ENCODE measurements at places on chromosomes 16 and 17.
A peak's percentile ranks its signal among the peaks of the same experiment; 100 is the strongest.

DNA sequence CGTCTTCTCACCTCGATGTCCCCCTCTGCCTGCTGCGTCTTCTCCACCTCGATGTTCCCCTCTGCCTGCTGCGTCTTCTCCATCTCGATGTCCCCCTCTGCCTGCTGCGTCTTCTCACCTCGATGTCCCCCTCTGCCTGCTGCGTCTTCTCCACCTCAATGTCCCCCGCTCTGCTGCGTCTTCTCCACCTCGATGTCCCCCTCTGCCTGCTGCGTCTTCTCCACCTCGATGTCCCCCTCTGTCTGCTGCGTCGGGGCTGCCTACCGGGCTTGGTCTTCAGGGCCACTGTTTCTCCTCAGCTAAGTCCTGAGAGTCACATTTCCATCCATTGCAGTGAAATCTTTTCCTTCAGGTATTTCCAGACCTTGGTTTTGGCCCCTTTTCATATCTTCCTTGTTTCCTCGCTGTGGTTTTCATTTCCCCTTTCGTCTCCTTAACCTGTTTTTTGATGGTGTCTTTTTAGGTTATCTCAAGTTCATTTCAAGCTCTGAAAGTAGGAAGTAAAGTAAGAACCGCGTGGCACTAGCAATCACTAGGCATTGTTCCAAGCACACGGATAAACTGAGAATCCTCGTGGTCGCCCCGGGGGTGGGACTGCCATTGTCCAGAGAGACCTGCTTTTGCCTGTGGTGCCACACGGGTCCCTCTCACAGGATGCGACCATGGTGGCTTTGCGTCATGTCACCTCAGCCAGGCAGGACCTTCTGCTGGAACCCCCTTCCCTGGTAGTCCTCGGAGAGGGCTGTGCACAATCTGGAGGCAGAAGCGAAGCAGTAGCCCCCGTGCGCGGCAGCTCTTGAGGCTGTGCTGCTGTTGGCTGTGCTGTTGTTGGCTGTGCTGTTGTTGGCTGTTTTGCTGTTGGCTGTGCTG is 9.5 kb upstream of the ZNF750 start:
- DNase-seq: no peak

GRCh38 chr16:11264155-11264832 is 4.8 kb downstream of the TNP2 start:
- no peak for DNase-seq

DNA sequence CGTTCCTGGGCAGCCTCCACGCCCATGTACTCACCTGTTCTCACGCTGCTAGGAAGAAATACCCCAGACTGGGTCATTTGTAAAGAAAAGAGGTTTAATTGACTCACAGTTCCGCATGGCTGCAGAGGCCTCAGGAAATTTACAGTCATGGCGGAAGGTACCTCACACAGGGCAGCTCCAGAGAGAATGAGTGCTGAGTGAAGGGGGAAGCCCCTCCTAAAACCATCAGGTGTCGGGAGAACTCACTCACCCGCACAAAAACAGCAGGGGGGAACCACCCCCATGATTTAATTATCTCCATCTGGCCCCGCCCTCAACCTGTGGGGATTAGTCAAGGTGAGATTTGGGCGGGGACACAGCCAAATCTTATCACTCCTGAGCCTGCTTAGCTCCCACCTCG is 18.2 kb downstream of the RAB40C start:
- DNase-seq: no peak

DNA sequence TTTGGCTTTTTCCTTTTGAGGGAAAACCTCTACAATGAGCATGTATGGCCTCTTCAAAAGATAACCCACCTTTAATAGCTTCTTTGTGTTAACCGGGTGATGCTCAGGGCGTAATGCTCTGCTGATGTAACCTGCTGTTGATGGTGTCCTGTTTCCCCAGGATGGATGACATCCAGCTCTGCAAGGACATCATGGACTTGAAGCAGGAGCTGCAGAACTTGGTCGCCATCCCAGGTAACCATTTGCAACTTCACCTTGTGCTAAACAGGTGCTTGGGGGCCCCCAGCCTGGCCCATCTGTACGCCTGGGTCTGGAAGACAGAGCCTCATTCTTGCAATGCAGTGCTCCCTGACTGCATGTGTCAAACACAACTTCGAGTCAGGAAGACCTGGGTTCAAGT is 75.1 kb downstream of the MARF1 start:
- no peak for DNase-seq

DNA sequence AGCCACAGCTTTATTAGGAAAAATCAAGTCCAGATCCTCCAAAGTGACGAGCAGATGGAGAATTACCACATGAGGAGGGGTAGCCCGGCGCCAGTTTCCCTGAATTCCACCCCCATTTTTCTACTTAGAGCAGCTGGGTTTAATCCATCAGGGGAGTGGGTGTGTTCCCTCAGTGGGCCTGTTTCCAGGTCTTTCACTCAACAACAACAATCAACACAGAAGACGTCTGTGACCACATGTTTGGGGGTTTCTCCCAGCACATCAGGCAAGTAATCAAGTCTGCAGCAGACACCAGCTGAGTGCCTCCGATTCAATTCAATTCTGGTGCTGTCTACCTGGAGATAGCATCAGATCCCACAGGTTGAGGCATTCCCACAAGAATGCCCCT is 6.8 kb downstream of the SLC6A2 start:
- DNase-seq: no peak

GRCh38 chr16:85629326-85629725 is 16.2 kb downstream of the GSE1 start:
- no peak for DNase-seq

- no peak for DNase-seq
Observed at GRCh38 chr17:57943645-57944044, 11.6 kb downstream of the CUEDC1 start.

GRCh38 chr17:48567209-48567608 is 10.9 kb downstream of the HOXB4 start:
- DNase-seq: no peak

DNA sequence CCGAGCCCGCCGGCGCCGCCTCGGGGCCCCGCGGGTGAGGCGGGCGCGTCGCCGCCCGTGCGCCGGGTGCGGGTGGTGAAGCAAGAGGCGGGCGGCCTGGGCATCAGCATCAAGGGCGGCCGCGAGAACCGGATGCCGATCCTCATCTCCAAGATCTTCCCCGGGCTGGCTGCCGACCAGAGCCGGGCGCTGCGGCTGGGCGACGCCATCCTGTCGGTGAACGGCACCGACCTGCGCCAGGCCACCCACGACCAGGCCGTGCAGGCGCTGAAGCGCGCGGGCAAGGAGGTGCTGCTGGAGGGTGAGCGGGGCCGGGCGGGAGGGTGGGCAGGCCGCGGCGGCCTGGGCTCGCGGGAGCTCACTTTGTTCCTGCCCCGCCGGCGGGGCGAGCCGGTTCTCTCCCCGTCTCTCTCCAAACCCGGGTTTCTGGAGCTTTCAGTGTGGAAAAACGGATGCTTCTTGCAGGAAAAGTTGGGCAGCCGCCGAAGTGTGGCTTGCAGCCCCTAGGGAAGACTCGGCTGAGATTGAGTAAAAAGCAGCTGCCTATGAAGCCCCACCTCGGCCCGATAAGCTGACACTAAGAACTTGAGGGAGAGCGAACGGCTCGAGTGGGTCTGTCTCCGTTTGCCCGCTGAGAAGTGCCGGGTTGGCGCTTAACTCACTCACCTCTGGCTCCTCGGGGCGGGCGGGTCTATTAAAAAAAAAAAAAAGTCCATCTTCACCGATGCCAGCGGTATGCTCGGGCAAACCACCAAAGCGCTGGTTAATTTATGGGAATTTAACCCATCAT is 677 bp downstream of the SNTB2 start:
- DNase-seq: peak; percentile 42

DNA sequence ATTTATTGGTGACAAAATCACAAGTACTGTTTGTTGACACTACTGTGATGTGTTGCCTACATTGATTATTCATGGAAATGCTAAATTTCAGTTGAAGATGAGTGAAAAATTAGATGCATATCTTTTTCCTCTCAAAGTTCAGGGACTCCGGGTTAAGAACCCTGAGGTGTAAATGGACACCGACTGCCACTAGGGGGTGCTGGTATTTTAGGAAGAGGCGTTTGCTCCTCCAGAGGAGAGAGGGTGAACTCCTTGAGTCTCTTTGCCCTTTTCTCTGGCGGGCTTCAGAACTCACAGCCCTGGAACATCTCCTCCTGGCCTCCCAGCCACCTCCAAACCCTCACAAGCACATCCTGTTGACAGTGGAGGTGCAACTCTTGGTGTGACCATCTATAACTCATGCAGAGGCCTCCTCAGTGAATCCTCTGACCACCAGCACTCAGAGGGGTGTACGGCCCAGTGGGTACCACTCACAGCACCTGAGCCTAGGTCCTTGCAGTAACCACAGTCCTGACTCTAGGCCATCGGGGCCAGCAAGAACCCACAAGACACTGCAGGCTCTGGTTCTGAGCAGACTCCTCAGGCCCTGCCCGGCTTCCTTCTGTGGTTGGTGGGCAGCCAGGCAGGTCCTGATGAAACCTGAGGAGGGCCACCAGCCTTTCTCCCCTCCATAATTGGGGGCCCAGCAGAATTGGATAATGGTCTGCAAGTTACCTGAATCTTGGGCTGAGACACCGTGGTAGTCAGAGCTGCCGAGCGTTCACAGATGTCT is 26.2 kb upstream of the PIK3R5 start:
- peak; percentile 73 for DNase-seq

DNA sequence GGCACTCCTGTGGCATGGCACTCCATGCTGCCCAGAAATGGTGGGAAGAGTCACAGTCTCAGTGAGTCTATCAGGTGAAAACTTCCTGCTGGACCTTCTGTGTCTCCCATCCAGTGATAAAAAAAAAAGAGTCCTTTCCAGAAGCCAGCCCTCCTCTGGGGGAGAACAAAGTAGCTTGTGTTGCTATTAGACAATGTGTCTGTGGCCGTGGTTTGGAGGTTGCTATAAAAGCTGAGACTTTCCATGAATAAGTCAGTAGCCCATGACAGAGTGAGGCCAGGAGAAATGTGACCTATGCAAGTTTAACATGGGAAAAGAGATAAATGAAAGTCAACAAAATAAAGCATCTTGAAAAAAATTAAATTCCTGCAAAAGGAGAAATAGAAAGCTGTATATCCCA is 250.7 kb upstream of the MON1B start:
- no peak for DNase-seq

DNA sequence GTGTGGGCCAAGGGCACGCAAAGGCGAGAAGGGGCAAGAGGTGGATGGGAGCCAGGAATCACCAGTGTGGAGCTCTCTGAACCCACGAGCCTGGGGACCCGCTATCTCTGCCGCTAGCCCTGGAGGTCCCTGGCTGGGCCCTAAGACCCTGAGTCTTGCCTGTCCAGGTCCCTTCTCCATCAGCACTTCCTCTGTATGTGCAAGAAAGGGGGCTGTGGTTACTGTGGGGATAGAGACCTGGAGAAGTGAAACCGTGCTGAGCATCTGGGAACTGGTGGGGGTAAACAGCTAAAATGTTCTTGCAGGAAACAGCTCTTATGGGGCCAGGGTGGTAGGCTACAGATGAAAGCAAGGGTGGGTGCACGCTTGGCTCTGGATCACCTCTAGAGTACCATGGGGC is 3.1 kb downstream of the SPNS3 start:
- DNase-seq: no peak

DNA sequence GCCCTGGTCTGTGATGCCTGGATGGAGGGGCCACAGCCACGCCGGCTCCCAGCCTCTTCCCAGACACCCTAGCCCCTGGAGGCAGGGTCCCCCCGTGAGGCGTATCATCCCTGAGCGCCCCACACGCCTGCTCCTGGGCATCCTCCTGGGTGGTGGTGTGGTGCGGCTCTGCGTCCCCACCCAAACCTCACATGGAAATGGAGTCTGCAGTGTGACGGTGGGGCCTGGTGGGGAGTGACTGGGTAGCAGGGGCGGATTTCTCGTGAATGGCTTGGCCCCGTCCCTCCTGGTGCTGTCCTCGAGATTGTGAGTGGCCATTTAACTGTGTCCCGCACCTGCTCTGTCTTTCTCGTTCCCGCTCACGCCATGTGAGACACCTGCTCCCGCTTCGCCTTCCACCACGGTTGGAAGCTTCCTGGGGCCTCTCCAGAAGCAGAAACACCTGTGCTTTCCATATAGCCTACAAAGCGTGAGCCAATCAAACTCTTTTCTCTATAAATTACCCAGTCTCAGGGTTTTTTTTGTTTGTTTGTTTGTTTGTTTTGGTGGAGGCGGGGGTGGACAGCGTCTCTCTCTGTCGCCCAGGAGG is 5.9 kb upstream of the SSTR5 start:
- DNase-seq: no peak

GRCh38 chr16:24291932-24292331 is 35.8 kb downstream of the CACNG3 start:
- no peak for DNase-seq

GRCh38 chr16:68548947-68549346 is 9.9 kb downstream of the ZFP90 start:
- peak; percentile 39 for DNase-seq

DNA sequence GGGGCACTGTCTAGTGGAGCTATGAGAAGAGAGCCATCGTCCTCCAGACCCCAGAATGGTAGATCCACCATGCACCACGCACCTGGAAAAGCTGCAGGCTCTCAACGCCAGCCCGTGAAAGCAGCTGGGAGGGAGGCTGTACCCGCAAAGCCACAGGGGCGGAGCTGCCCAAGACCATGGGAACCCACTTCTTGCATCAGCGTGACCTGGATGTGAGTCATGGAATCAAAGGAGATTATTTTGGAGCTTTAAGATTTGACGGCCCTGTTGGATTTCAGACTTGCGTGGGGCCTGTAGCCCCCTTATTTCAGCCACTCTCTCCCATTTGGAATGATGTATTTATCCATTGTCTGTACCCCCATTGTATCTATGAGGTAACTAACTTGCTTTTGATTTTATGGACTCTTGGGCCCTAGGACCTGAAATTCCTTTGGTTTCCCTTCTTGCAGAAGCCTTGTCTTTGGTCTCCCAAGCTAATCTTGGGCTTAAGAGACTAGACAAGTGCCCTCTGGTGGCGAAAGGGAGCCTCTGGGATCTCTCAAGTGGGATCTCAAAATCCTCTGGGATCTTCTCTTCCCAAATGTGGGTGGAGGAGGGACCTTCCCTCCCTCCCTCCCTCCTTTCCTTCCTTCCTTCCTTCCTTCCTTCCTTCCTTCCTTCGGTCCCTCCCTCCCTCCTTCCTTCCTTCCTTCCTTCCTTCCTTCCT is 58.2 kb upstream of the HAPSTR1 start:
- DNase-seq: no peak

- no peak for DNase-seq
Observed at GRCh38 chr16:20930365-20930690, 29.8 kb downstream of the LYRM1 start.

- no peak for DNase-seq
Observed at GRCh38 chr16:17561056-17561455, 90.3 kb upstream of the XYLT1 start.

GRCh38 chr17:9414471-9414870 is 161.1 kb downstream of the STX8 start:
- no peak for DNase-seq

GRCh38 chr17:76772842-76773525 is 35.1 kb downstream of the MFSD11 start:
- DNase-seq: peak; percentile 76

DNA sequence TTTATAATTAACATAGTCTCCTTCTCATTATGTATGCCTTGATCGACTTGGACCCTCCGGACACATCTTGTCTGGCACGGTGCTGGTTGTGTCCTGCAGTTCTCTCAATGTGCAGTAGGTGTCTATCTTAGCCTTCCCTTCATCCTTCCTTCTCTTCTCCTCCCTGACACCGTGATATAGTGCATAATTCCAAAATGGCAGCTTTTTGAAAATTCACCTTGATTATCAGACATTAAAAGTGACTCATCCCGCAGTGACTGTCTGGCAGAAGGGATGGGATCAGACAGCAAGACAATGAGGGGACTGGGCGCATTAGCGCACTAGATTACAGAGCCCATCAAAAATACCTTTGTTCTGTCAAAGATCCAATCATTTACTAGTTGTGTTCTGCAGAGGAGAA is 70.0 kb upstream of the PMFBP1 start:
- DNase-seq: no peak
